Forelimb muscle (tissue), 1 donor: ENCODE measurements at places on chromosomes 6 and 20. TPM values are rescaled to one million over a fixed set of nuclear protein-coding genes. Genes with fewer than 3 reads are reported as not detected.

The C20orf141 gene
- polyA plus RNA-seq, result not detected

DNA sequence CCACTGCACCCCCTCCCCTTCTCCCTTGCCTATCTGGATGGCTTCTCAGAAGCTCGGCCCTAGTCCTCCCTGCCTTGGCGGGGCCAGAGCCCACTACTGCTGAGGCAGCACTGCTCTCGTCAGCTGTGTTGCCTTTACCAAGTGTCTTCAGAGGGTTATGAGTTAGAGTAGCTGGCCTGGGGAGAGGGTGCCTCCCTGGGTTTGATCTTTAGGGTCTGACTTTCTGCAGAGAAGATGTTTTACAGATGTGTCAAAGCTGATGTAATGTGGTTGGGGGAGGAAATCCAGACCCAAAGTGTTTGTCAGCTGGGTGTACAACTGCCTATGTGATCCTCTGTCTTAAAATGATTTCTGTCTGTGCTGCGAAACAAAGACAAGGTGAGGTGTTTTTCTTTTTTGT lies 30.4 kb upstream of the PI16 start:
- no peak for DNase-seq

The CCM2L gene
- polyA plus RNA-seq, result 5.4 TPM

DNA sequence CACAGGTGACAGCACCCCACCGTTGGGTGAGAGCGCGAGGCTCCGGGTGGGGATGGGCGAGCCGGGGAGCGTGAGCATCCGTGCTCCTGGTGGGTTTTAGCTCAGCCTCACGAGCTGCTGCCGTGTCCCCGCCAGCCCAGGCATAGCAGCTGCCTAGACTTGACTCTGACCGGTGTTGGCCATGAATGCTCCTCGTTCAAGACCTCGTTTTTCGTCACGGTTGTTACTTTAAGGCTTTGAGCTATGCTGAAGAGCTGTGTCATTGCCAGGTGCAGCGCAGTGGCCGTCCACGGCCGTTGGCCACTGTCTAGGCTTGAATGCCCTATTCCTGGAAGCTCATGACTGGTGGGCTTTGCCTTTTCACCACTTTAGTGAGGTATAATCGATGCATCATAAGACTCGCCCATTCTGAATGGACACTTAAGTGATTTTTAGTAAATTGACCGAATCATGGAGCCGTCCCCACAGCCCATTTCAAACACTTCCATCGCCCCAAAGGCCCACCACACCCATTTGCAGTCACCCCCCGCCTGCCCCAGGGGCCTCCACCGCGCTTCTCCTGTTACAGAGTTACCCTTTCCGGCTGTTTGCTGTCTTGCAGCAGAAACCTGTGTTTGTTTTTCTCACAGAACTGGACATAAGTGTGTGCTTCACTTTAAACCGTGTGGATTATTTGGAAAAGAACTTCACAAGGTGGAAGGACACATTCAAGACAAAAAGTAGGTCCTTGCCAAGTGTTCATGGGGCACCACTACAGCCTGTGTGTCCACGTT lies 21.4 kb upstream of the ADRM1 start:
- DNase-seq, result no peak

GRCh38 chr20:51587145-51587544 lies 44.6 kb upstream of the NFATC2 start:
- no peak for DNase-seq

The GLP1R gene
- polyA plus RNA-seq, result not detected

The BAG2 gene
- polyA plus RNA-seq, result 11.0 TPM

- no peak for DNase-seq
Observed at GRCh38 chr6:53854843-53855567, 60.2 kb downstream of the LRRC1 start.

DNA sequence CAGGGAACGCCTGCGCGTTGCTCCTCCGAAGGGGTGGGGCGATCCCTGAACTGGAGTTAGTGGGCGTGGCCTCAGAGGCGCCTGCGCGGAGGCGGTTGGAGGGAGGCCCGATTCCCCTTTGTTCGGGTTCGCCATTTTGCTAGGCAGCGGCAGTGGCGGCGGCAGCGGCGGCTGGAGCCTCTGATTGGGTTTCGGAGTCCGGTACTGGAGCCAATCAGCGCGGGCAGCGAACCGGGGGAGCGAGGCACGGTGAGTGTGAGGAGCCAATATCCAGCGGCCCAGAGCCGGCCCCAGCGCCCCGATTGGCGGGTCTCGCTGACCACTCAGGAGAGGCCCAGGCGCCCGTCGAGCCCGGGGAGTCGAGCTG lies at the start of gene NFYA:
NFYA (plus strand) TSS at position 139 of the 367 bp plus-strand sequence. CDS start 6,116 bp downstream, outside the sequence.
- DNase-seq, result no peak

DNA sequence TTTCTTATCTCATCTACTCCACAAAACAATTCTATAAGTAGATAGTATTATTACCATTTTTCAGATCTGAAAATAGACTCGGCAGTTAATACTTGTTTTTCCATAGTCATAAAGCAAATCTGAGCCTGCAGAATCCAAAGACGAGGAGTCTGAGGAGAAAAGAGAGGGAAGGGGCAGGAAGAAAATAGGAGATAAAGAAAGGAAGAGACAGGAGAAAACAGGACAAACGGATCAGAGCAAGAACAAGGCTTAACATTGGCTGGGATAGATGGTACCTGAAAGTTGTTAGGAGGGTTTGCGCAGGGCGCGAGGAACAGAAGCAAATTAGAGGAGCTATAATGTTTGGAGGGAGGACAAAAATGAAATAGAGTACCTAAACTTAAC lies 639 bp upstream of the PPIL1 start:
- DNase-seq, result no peak

DNA sequence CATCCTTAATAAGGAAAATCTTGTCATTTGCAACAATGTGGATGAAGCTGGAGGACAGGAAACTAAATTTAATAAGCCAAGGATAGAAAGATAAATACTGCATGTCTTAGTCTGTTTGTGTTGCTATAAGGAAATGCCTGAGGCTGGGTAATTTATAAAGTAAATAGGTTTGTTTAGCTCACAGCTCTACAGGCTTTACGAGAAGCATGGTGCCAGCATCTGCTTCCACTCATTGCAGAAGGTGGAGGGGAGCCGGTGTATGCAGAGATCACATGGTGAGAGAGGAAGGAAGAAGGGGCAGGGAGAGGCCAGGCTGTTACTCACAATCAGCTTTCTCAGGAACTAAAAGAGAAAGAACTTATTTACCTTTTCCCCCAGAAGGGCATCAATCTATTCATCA lies 118.9 kb upstream of the SMLR1 start:
- no peak for DNase-seq

The KCNQ5 gene
- 0.85 TPM for polyA plus RNA-seq

- no peak for DNase-seq
Observed at GRCh38 chr20:64112691-64113443, 5.5 kb upstream of the NPBWR2 start.

The PAX1 gene
- 1.9 TPM for polyA plus RNA-seq
